ENCODE measurements at places on chromosomes 2 and 18.

DNA sequence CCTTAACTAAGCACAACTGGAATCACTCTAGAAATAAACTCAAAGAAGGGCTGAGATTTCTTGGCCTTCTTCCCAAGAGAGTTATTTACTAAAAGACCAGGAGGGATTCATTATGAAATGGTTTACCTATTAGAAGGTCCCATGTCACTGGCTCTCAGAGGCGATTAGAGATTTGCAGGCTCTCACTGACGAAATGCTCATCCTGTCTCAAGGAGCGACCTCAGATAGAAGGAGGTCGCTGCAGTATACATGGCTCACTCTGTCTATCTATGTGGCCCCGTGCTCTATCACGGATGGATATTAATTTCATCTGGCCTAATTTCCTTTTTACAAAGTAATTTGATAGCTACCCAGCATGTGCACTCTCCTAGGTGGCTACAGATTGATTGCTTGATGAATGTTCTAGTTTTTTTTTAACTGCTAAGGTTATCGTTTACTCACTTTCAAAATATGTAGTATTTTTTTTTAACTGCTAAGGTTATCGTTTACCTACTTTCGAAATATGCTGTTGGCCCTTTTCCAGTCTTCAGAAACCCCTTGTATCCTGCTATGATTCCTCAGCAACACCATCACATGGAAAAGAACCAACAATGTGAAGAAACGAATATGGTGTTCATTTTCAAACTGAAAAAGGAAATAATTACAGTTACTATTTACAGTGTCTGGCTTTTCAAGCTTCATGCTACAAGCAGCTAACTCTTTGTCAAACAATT is 9.1 kb downstream of the SMIM21 start:
- DNase-seq: no peak

DNA sequence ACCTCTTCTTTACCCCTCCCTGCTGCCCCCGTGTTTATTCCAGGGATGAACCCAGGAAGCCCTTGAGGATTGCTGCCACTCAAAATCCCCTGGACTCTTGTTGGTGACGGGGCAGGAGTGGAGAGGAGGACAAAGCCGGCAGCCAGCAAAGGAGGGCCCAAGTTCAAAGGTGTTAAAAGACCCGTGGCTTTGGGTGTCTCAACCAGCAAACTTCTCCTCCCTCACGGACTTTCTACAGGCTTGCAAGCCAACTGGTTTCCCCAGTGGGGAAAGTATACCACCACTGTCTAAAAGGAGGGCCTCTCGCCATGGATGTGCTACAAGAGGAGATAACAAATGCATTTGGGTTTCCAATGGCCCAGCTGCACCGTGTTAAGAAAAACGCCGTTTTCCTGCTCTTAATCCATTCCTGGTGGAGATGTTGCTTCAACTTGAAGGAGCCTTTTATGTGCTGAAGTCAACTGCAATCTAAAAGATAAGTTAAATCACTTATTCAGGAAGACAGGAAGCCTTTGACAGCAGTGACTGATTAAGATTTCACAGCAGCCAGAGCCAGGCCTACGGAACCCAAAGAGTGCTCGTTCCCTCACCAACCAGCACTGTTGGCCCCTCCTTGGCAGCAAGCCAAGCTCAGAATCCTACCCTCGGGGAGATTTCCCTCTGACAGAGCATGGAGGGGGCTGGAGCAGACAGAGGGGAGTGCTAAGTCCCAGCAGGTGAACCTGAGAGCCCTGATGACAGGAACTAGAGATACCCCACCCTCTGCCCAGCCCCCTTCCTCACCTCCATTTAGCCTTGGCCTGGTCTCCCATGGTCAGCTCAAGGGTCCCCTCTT is 57.8 kb downstream of the ZBTB7C start:
- DNase-seq: no peak

DNA sequence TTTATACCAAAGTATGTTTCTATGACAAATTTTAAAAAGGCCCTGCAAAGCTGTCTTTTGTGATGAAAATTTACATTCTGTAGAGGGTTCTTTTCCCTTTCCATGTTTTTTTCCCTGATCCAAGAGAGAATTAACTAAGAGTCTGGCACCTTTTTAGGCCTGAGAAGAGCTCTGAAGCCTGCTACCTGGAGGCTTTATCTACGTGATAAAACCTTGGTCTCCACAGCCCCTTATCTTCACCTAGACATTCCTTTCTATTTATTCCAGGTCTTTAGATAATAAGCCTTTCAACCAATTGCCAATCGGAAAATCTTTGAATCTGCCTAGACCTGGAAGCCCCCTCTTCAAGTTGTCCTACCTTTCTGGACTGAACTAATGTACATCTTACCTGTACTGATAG is 774.1 kb upstream of the LRRTM1 start:
- DNase-seq: no peak

DNA sequence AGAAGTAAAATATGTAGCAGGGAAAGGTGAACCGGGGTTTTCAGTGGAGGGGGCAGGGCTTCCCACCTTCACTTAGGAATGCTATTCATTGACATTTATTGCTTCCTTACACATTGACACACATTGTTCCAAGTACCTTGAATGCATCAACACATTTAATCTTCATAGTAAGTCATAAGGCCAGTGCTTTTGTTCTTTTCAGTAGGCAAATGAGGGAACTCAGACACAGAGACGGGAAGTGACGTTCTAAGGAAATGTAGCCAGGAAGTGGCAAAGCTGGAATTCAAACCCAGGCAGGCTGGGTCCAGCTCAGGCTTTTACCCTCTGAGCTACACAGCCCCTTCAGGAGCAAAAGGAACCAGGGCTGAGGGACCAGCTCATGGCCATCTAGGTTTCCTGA is 20.7 kb downstream of the BMP10 start:
- no peak for DNase-seq

DNA sequence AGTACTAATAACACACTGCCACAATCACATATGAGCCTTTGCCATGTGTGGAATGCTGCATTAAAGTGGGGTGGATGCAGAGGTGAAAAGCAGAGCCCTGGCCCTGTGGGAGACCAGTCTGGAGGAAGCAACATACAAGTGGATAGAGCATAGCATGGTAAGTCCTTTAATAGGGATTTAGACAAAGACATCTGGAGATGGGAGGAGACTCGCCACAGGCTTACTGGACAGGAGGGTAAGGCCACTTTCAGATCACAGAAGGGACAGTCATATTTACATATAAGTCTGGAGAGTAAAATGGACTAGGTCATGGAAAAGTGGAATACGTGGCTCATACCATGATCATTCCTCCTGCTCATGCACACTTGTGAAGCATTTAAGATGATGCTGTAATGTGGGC is 84.3 kb downstream of the PPP1R1C start:
- DNase-seq: no peak

DNA sequence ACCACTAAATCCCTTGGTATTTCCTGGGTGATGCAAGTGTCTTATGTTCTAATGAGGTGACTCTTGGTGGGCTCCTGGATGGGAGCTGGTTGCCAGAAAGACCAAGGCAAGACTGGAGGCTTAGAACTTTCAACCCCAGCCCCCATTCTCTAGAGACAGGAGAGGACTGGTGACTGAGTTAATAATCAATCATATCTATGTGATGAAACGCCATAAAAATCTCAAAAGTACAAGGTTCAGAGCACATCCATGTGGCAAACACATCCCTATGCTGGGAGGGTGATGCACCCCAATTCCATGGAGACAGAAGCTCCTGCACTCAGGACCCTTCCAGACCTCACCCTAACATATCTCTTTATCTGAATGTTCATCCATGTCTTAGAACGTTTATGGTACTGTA is 139.5 kb upstream of the LINC00305 start:
- DNase-seq: peak; percentile 48

DNA sequence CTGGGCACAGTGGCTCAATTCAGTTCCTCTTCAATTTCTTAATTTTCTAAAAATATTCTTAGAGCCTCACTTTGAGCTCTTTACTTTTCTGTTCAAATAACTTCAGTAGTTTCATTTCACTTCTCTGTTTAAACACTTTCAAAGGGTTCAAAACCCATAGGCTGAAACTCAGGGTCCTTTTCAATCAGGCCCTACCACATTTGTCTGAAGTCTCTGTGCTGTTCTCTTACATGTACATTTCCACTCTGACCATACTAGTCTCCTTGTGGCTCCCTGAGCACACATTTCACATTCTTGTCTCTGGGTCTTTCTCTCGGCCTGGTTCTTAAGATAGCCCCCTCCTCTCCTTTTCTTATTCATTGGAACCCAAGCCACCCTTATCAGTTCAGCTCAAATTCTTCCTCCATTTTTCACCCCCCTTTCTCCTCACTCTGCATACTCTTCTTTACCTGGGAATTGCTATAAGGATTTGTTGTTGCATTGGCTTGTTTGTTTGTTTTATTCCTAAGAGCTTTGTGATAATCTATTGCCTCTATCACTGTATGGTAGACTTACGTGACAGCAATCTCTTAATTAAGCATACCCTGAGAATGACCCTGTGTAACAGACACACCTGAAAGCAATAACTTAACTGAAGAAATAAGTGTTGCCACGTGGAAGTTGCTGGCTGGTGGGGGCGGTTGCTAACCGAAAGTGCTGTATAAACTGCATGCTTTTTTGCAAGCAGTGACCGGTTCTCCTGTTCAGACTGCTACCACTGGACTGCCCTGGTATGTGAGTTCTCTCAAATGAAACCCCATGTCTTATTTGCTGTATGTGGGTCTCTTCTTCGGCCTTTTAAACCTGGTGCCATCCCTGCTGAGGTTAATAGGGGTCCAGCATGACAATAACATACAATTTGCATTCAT is 27.7 kb upstream of the ACADL start:
- DNase-seq: no peak

DNA sequence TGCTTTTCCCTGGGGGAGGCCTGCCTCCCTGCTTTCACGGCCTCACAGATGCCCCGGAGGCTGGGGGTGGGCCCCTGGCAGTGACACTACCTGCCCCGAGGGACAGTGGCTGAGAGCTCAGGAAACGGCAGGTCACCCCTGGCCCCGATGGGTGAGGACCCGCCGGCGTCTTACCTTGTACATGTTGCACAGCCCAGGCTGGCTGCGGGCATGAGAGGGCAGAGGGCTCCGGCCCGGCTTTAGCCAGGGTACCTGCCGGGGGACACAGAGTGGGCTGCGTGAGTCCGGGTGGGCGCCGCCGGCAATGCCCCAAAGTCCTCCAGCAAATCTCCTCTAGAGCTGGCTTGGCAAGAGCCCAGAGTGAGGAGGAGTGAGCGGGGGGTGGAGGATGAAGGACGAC is 122.9 kb downstream of the MBP start:
- no peak for DNase-seq

DNA sequence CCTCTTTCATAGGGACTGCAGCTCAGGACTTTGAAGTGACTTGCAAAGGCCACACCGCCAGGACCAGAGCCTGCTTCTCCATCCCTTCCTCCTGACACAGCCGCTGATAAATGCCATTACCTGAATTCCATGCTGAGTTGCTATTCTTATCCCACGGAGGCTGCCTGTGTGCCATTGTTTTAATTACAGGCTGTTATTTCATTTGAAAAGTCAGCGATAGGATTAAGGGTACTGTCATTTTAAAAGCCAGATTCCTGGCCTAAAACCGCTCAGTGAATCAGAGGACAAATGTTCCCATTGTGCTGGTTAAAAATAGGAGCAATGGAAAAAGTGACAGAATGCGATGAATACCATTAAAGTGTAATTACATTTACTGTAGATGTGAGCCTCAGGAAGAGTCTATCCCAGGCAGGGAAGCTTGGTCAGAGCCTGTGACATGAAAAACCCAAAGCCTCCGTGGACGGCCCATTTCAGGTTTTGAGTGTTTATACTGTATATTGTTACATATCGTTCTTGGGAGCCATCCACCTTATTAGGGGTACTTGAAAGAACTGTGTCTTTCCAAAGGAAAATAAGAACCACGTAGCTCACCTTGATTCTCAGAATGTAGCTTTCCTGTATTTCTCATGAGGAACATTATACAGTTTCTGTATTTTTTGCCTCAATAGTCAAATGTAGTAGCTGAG is 41.3 kb downstream of the PDCL3 start:
- no peak for DNase-seq

DNA sequence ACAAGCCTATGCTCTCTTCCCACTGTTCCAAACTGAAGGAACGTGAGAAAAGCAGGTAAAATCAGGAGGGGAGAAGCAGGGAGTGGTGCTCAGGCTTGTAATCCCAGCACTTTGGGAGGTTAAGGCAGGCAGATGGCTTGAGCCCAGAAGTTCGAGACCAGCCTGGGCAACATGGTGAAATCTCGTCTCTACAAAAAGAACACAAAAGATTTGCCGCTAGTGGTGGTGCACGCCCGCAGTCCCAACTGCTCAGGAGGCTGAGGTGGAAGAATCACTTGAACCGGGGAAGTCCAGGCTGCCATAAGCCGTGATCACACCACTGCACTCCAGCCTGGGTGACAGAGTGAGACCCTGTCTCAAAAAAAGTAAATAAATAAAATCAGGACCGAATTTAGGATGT is 1.3 kb upstream of the TMSB10 start:
- no peak for DNase-seq

DNA sequence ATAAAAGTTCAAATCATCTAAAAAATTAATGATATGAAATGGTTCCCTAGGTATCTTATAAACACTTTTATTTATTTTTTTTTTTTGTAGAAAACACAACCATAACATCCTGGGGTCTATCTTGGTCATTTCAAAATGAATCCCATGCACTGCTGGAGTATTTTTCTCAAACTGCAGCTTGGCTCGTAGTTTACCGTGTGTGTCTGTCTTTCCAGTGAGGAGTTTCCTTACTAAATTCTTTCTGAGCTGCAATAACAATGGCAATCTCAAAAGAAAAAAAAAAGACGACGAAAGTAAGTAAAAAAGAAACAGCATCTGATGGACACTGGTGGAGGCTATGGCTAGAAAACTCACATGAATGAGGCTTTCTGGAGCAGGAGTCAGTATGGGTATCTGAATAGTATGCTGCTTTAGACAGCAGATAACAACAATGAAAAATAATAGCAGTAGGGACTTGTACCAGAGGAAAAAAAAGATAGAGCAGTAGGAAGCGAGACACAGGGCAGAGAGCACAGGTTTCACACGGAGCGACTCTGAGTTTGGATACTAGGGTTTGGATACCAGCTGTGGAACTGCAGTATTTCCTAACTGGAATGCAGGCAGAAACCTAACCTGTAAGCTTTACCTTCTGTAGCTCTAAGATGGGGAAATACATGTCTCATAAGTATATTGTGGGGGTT is 43.5 kb downstream of the CALCRL start:
- no peak for DNase-seq

DNA sequence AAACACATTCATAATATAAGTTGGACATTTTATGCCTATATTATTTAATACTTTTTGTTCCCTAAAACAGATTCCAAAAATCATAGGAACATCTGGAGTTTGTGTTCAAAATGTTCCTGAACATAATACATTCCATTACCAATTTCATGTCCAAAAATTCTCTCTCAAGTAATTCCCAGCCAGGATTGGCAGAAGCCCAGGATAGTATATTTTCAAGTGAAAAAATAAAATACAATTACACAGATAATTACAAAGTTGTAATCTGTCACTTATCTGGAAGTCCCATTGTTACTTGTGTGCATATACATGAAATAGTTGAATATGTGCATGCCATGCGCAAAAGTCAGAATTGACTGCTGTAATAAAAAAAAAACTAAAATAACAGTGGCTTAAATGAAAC is 5.2 kb upstream of the SCN7A start:
- no peak for DNase-seq

DNA sequence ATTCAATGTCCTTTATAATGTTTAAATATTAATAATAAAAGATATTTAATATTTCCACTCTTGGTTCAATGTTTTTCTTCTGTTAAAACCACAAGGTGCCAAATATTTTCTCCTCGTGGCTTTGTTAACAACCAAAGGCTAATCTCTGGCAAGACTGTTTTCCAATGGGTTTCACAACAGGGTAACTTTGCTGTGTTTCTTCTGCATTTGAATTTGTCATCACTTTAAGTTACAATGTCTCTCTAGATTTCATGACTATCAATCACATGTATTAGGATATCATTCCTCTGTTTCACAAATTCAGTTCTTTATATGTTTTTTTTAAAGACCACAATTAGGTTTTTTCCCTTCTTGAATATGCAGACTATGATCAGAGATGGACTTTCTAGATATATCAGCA is 469.8 kb upstream of the ACVR2A start:
- no peak for DNase-seq

Measured in left lobe of liver (tissue), 2 donors.